Erythroblast (primary cell): ENCODE measurements at places on chromosomes 5 and 9.
A peak's percentile ranks its signal among the peaks of the same experiment; 100 is the strongest.

DNA sequence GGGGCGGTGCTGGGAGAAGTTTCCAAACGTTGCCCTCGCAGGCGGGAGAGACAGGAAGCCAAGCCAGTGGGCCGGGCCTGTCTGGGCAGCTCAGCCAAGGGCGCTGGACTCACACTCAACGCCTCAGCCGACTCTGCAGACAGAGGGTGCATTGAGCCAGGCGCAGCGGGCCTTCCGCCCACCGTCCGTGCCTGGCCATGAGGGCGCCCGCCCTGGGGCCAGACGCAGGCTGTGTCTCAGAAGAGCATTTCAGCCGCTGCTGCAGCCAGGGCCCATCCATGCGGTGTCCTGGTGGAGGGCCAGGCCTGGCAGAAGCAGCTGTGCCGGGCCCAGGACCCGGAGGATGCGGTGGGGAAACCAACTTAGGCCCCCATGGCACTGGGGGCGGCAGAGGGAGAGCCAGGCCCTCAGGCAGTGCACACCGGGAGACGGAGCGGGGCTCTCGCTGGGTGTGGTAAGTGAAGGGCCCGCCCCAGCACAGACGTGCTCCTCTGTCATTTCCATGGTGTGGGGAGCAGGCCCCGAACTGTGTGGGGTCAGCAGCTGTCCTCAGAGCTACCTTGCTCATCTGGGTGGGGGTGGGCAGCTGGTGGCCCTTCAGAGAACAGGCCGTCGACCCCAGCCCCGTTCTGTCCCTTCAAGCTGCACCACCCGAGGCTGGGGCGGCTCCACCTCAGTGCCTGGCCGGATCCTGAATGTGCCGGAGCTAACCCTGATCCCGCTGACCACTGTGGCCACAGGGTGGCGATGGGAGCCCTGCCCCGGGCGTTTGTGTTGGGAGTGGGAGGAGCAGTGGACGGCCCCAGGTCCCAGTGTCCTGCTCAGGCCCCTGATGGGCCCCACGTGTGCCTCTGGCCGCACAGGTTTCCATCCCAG, 18.0 kb downstream of the DNLZ start:
- no peak for DNase-seq

GRCh38 chr9:110255463-110256379, 586 bp downstream of the TXN start:
- DNase-seq, result peak; percentile 63

- no peak for DNase-seq
These were observed 118.9 kb downstream of the PAM start for GRCh38 chr5:102874054-102874453.

- DNase-seq, result no peak
These were observed 4.3 kb downstream of the ANP32B start for GRCh38 chr9:97987487-97987886.

- peak; percentile 44 for DNase-seq
These were observed 215.6 kb downstream of the ROR2 start for GRCh38 chr9:91734371-91734981.

DNA sequence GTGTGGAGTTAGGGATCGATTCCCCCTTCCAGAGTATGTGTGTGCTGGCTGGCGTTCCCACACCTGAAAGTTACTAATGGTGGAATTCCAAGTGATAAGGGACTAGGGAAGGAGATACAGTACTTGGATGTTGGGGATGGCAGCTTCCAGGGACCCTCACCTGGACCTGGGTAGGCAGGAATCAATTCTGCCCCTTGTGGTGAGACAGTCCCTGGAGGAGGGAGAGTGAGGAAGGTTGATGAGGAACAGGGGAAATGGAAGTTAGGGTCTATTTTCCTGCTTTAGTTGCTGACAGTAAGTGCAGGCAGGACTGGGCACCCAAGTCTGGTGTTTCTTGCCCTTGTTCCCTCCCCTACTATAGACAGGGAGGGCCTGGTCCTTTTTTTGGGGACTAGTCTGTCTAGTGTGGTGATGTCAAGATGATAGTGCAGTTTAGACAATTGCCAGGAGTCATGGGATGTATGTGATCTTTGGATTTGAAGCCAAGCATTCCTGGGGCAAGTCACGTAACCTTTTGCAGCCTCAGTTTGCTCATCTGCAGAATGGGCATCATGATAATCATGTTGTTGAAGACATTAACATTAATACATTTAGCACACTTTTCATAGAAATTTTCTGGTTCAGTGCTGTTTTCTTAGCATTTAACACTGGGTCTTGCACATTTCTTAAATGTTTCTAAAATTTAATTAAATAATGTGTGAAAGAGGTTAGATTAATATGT, 51.7 kb downstream of the DAB2IP start:
- DNase-seq, result no peak

- peak; percentile 9 for DNase-seq
These were observed 1.7 kb upstream of the ERAP2 start for GRCh38 chr5:96874631-96875030.

GRCh38 chr5:59130431-59130830, 547.6 kb downstream of the RAB3C start:
- no peak for DNase-seq

DNA sequence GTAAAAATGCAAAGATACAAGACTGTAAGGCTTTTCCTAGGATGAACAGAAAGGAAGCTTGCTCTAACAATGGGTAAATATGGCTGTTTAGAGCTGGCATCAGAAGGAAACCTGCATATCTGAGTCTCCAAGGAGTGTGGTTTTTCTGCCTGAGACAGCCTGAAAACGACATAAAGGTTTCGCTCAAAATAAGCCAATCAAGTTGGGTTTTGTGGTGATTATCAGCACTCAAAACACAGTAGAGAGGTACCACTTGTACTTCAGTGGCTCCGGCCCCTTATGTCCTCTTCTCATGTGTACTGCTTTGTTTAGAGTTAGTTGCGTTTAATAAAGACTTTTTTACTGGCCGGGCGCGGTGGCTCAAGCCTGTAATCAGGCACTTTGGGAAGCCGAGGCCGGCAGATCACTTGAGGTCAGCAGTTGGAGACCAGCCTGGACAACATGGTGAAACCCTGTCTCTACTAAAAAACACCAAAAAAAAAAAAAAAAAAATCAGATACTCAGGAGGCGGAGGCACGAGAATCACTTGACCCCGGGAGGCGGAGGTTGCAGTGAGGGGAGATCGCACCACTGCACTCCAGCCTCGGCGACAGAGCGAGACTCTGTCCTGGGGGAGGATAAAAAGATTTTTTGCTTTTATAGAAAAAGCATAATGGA, 39.4 kb downstream of the KLF9 start:
- no peak for DNase-seq

DNA sequence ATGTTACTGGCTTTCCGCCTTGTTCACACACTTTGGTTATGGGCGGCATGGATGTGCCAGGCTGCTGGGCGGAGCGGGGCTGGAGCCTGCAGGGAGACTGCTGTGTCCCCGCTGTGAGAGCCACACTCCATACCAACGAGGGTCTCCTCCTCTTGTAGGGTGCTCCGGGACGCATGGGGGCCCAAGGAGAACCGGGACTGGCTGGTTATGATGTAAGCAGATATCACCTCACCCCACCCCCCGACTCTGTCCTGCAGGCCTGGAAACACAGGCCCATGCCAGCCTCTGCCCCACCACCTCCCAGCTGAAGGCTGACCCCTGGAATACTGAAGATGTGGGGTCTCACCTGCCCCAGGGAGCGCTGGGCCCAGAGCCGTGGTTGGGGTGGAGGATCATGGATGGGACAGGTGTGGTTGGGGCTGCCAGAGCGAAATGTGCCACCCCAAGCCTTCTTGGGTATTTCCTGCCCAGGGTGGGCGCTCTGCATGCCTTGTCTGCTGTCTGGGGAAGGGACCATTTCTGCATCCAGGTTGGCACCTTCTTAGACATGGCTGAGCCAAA, 39.3 kb upstream of the ORM1 start:
- no peak for DNase-seq

- no peak for DNase-seq
These were observed 507.3 kb upstream of the TYRP1 start for GRCh38 chr9:12185856-12186255.

GRCh38 chr5:32709750-32710549, 1.2 kb upstream of the NPR3 start:
- DNase-seq, result peak; percentile 73

GRCh38 chr5:15304066-15304731, 195.8 kb upstream of the FBXL7 start:
- DNase-seq, result no peak

- no peak for DNase-seq
These were observed 140.6 kb downstream of the ERCC6L2 start for GRCh38 chr9:96015876-96016686.

- no peak for DNase-seq
These were observed 904 bp downstream of the GDNF start for GRCh38 chr5:37838933-37839341.

GRCh38 chr5:115838885-115839518, 2.4 kb downstream of the ATG12 start:
- peak; percentile 69 for DNase-seq

- DNase-seq, result peak; percentile 39
These were observed 8.9 kb upstream of the RXRA start for GRCh38 chr9:134317400-134317789.

- DNase-seq, result peak; percentile 88
These were observed 398 bp downstream of the RAPGEF6 start for GRCh38 chr5:131634666-131634995.

GRCh38 chr9:16312962-16313546, 557.4 kb downstream of the BNC2 start:
- DNase-seq, result no peak

DNA sequence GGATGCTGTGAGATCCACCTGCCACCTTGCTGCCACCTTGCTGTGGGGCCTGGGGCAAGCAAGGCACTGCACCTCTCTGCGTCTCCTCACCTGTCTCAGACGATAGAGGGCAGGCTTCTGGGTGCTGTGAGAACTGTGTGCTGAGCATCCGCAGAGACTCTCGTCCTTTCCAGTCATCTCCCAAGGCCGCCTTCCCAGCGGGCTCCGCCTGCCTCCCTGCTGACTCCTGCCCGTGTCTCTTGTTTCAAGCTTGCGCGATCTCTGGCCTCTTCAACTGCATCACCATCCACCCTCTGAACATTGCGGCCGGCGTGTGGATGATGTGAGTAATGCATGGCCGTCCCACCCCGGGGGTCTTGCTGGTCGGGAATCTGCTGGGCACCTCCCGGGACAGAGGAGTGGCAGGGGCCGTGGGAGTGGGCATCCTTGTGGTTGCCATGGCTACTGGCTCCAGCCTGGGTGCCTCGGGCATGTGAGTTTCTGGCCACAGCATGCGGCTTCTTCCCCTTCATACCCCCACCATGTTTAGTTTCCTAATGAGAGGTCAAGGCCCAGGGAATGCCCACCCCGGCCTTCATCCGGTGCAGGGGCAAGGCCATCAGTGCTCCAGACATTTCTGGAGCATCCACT, 3.6 kb downstream of the CACFD1 start:
- DNase-seq, result no peak

DNA sequence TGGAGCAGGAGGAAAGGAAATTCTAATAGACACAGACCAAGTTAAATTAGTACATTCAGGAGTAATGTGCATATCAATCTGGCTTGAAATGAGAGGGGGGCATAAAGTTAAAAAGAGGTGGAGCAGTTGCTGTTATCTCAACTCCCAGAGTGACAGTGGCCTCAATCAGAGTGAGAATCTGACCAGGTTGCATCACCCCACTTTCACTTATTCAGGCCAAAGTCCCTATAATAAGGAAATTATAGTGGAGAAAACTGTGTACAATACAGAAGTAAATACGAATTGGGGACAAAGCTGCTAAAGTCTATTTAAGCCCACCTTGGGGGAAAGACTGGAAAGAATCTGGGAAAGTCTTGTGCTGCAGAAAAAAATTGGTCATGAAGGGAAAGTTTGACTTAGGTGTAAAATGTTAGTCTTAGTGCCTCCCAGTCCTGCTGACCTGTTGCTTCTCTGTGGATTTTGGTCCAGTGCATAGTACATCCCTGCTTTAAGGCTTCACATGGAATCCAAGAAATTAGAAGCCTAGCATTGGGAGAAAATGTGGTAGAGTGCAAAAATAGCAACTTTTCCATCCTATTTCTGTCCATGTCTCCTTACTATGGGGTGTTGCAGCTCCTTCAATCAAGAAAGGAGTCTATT, 27.9 kb downstream of the MROH2B start:
- no peak for DNase-seq

- DNase-seq, result no peak
These were observed 51.3 kb downstream of the LHFPL2 start for GRCh38 chr5:78597068-78597973.

DNA sequence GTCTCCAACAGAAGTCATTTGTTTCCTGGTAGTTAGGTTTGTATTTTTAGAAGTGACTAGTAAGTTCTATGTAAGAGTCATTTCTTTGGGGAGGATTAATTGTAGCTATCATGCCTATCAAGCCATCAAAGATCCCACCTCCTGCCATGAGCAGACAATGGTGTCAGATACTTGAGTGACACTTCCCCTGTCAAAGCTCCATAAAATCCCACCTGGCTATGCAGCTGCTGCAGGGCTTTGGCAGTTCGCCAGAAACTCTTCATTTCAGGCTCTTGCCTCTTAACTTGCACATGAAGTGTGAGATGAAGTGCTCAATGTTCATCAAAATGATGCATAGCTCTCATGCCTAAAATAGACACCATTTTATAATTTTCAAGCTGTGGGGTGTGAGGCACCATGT, 312.1 kb downstream of the CDH12 start:
- no peak for DNase-seq
